HFFc6 (cell line): ENCODE measurements at places on chromosomes 7 and 10.

- DNase-seq, result no peak
These were observed 15.4 kb downstream of the AHCYL2 start for GRCh38 chr7:129240119-129240820.

DNA sequence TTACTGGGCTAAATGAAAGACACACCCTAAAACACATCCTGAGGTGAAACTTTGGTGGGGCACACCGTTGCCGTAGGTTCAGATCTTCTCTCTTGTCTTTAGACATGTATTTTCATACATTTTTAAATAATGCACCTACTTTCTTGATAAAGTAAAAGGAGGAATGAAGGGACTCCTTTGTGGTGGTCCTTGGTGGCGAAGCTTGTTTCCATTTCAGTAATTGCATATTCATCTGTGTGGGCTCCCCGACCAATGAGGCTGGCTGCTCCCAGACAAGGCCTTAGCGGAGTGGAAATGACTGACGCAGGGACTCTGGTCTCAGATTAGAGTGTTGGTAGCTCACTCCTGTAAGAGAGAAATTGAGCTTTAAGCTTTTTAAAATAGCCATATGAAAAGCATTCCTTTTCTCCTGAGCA, 815 bp downstream of the CCSER2 start:
- DNase-seq, result peak; percentile 36

- DNase-seq, result no peak
These were observed at the start of gene RBM20 for GRCh38 chr10:110643653-110644597. RBM20 (plus strand) TSS chr10:110644336; CDS start chr10:110644455, 119 bp downstream.

GRCh38 chr7:130668258-130669084, at the start of gene COPG2:
COPG2 (minus strand) TSS chr7:130668748; CDS start chr7:130668668, 80 bp downstream.
- DNase-seq, result peak; percentile 58

GRCh38 chr7:95558864-95559263, 37.5 kb downstream of the PDK4 start:
- no peak for DNase-seq

GRCh38 chr7:137417464-137417863, 73.9 kb upstream of the PTN start:
- DNase-seq, result no peak

GRCh38 chr7:587767-588166, 68.1 kb upstream of the PDGFA start:
- peak; percentile 57 for DNase-seq

GRCh38 chr7:143255564-143255963, 7.7 kb upstream of the GSTK1 start:
- no peak for DNase-seq

- DNase-seq, result no peak
These were observed 8.0 kb downstream of the SMARCD3 start for GRCh38 chr7:151240536-151240935.

DNA sequence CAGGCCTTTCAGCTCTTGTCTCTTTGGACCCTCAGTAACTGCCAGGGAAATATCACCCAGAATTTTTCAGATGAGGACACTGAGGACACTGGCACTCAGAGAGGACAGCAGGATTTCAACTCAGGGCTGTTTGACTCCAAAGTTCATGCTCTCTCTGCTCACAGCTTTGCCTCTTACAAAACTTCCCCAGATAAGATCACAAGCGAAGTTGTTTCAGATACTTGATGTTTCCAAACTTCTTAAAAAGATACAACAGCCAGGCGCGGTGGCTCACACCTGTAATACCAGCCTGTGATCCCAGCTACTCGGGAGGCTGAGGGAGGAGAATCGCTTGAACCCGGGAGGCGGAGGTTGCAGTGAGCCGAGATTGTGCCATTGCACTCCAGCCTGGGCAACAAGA, 32.4 kb upstream of the ZRANB1 start:
- no peak for DNase-seq

DNA sequence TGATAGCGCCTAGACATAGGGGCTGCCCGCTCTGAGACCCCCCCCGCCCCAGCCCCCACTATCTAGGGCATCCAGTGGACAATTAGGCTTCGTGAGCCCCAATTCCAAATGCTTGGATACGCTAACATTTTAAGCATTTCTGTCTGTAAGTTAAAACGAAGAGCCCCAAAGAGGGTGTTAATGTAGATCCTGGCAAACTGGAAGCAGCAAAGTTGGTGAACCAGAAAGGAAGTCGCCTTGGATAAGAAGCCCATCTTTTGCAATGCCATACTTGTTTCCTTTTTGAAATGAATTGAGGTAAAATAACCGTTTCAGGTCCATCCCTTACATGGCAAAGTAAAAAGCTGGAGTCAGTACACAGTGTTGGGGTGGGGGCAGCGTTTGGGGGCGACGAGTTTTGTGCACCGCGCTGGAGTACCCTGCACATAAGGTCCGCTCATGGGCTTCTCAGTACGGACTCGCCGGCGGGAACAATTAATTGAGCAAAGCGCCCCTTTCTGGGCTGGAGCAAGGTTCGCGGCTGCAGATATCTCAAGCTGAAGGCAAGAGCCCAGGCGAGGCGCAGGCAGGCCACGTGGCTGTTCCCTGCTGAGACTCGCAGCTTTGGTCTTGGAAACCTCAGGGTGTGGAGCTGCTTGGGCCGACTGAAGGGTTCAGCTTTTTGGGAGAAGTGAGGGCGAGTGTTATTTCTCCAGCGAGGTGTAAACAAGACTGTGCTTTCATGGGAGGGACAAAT, 1.4 kb upstream of the TWIST1 start:
- DNase-seq, result peak; percentile 41

DNA sequence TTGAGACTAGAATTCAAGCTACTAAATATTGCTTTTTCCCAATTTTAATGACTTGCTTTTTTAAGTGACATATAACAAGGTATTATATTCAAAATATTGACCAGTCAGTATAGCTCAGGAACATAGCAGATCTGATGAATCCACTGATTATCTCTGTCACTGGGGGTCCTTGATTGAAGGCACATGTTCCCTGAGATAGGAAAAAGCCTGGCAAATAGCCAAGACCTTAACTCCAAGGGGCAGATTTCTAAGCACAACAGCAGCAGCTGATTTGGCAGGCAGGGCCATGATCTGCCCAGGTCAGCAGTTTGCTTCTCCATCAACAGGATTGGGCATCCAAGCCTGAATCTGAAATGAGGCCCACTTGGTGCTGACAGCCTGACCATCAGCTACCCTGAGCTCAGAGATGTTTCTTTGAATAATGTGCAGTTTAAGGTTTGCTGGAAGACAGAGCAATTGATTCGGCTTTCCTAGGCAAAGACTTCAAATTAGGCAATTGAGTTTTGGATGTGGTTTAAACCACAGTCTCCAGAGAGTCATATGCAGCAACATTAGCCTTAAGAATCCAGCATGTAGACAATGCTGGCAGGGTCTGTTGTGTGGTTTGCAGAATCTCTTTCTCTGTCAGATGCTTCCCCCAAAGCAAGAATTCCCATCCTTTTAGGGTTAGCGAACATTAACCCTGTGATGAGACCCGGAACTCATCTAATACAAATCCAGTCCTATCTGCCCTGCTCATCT, 352.6 kb downstream of the ADRA2A start:
- DNase-seq, result no peak

DNA sequence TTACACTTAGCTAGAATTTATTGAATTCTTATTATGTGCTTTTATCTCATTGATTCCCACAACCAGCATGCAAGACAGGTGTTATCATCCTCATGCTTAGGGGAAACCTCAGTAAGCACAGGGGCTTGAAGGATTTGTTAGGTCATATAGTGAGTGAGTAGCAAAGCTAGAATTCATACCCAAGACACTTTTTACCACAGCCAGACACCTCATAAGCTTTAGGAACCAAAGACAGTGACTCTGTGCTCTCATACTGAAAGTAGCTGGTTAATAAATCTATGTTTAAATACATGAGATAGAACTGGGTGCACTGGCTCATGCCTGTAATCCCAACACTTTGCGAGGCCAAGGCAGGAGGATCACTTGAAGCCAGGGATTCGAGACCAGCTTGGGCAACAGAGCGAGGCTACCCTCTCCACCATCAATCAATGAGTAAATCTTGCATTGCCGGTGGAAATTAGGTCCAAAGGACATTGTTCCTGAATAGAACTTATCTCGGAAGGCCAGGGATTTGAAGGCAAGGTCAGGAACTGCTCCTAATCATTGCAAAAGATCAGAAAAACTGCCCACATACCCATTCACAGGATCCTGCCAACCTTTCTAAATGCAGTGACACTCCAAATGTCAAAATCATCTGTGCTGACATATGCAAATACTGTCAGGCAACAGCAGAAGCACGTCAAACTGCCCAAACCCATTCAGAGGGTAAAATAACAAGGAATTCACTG, 523.5 kb downstream of the PARD3 start:
- no peak for DNase-seq

DNA sequence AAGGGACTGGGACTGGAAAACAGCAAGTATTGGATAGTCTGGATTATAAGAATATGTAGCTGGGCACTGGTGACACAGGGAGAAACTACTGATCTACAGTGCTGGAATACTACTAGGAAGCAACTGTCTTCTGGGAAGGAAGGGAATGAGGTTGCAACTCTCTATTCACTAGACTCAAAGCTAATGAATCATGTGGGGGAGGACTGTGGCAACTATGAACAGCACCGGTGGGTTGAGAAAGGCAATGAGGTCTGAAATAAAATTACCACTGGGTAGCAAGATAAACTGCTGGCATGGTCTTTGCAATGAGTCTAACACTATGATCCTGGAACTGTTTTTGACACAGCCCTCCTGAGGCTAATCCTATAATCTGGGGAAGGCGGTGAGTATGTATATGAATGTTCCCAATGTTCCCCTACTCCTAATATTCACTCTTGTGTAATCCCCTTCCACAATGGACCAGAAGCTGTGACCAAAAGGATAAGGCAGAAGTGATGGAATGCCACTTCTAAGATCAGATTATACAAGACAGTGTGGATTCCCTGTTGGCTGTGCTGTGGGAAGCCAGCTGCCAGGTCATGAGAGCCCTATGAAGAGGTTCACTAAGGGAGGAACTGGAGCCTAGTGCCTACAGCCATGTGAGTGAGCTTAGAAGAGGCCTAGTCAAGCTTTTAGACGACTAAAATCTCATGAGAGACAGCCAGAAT, 101.3 kb upstream of the DNAJB12 start:
- DNase-seq, result no peak

DNA sequence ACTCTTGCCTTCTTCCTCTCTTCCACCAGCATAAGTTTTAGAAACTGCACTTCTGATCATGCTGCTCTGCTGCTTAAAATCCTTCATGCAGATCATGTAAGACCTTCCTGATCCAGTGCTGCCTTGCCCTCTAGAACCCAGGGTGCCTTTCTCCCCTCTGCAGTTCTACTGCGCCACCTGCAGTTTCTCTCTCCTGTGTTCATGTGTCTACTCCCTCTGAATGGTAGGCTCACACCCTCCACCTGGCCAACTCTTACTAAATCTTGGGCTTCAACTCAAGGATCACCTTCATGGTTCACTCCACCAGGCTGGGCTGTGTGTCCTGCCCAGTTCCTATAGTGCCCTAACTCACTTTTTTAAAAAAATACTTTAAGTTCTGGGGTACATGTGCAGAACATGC, 174.6 kb upstream of the ITGB1 start:
- DNase-seq, result no peak

- no peak for DNase-seq
These were observed 133.8 kb upstream of the ZNF92 start for GRCh38 chr7:65239707-65240352.

- no peak for DNase-seq
These were observed 303.2 kb upstream of the GHITM start for GRCh38 chr10:83835945-83836745.

GRCh38 chr10:35271086-35271858, 65.0 kb upstream of the CCNY start:
- DNase-seq, result no peak

GRCh38 chr10:119159332-119159731, 6.2 kb downstream of the SFXN4 start:
- no peak for DNase-seq

DNA sequence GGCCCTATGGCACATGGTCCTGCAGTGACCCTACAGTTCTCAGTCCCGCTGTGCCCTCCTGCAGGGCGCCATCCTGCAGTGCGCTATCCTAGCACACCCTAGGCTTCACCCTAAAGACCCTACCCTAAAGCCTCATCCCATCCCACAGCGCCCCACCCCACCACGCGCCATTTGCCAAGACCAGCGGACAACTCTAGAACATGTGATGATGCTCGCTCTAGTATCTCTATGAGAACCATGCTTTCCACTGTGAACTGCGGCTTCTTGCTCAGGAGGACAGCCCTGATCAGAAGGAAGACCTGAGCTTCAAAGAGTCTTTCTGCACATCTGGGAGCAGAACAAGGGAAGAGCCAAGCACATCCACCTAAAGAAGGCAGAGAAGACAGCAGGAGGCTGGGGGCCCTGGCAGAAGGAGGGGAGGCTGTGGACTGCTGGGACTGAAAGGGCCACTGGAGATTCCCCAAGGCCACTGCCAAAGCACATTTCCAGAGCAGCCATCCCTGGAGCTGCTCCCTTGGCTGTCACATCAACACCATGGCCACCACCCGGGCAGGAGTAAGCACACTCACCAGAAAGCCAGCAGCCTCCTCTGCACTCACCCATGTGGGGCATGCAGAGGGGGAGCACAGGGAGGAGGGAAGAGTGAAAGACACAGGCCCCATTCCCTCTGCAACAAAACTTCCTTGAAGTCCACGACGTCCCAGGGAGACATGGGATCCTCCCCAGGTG, 134.1 kb downstream of the TNS3 start:
- DNase-seq, result no peak

GRCh38 chr10:22317076-22317370, 835 bp downstream of the COMMD3 start:
- no peak for DNase-seq

- no peak for DNase-seq
These were observed 48.4 kb downstream of the CCDC6 start for GRCh38 chr10:59857921-59858320.

DNA sequence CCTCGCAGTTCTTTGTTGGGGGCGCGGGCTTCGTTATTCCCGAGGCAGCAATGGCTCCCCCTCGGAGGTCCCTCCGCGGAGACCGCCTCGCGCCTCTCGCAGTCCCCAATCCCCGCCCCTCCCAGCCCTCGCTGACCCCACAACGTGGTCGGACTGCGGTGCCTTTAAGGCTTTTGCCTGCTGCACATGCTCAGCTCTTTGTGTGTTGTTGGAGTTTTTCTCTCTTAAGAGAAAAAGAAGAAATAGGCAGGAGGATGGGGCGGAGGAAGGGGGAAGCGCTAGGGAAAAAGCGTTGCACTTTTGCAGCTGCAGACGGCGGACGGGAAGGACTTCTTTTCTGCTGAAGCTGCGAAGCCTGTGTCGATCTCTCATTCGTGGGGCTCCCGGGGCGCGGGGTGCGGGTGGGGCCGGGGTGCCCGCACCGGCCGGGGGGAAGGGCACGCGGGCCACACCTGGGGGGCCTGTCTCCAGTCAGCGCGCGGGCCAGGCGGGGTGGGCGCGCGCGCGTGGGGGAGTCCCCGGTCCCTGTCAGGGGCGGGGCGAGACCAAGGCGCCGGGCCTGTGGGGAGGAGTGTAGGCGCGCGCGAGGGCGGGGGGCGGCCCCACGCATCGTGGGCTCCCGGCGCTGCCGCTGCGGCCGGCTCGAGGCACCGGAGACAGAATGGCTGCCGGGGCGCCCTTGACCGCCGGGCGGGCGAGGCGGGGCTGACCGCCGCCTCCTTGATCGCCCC, 445 bp upstream of the ATRNL1 start:
- DNase-seq, result no peak
